GM23338 (cell line): ENCODE measurements at places on chromosomes 13 and 19.

GRCh38 chr19:10521461-10522171 lies 4.4 kb upstream of the S1PR5 start:
- H3K4me3 ChIP-seq = no peak overlapping the region
- no peak overlapping the region for H3K27ac ChIP-seq
- peaks cover 10% of the 10 kb centered on the region for H3K4me1 ChIP-seq
- peaks cover 37% of the 10 kb centered on the region for H3K27me3 ChIP-seq
- DNase-seq = no peak

DNA sequence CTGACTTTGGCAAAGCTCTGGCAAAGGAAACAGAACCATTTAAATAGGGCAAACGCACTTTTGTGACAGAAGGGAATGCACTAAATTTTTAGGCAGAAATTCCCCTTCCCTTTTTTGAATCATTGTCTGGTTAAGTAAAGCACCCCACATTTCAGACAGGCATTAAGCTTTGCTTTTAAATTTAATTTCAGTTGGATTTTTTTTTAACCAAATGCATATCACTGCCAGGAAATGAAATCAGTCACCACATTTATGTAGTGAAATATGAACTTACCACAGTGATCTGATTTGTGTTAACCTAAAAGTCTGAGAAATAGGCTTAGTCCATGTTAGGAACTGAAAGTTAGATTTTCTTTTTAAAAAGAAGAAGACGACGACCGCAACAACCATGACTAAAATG lies 10.8 kb downstream of the GPR183 start:
- H3K27ac ChIP-seq = no peak overlapping the region
- H3K36me3 ChIP-seq = no peaks in the 10 kb centered on the region
- H3K4me3 ChIP-seq = no peak overlapping the region
- no peak for DNase-seq

DNA sequence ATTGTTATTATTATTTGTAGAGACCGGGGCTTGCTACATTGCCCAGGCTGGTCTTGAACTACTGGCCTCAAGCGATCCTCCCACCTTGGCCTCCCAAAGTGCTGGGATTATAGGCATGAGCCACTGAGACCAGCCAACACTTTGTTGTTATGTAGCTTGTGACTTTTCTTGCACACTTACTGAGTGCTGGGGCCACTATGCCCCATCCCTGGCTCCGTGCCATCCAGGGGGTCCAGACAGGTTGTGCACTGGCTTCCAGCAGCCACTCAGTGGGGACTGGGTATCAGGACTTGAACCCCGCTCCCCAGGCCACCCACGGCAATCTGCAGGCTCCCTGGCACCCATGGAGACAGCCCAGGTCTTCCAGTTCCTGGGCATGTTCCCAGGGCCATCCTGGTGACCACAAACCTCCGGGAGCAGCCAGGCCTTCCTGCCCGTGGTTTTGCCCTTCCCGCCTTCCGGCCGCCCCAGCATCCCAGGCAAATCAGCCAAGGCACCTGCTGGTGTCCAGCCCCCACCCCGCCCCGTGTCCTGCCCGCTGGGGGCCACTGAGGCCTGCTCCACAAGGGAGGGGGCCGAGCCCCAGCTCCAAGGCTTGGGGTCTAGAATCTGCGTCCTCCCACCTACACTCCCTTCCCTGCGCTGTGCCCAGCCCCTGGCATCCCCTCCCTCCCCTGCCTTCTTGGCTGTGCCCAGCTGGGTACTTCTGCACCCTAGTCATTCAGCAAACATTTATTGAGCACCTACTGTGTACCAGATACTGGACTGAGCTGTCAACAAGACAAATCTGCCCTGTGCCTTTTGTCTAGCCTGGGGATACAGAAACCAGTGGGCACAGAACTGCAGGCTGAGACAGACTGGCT lies 23.7 kb upstream of the SEMA6B start:
- DNase-seq = no peak
- H3K4me3 ChIP-seq = no peak overlapping the region
- H3K27ac ChIP-seq = no peak overlapping the region
- H3K36me3 ChIP-seq = no peaks in the 10 kb centered on the region
- peaks cover 15% of the 10 kb centered on the region for H3K4me1 ChIP-seq
- H3K27me3 ChIP-seq = peaks cover 35% of the 10 kb centered on the region

GRCh38 chr19:14337510-14337909 lies 43.7 kb upstream of the ADGRE5 start:
- H3K27me3 ChIP-seq = no peaks in the 10 kb centered on the region
- peaks cover 4% of the 10 kb centered on the region; the same call in 1 of the 2 replicates for H3K4me1 ChIP-seq
- no peak overlapping the region for H3K4me3 ChIP-seq
- H3K27ac ChIP-seq = no peak overlapping the region
- no peaks in the 10 kb centered on the region for H3K36me3 ChIP-seq
- peak; percentile 92 for DNase-seq

GRCh38 chr13:51921790-51922740 lies 60.3 kb downstream of the CCDC70 start:
- no peak overlapping the region for H3K27ac ChIP-seq
- no peaks in the 10 kb centered on the region for H3K27me3 ChIP-seq
- no peak overlapping the region for H3K4me3 ChIP-seq
- H3K36me3 ChIP-seq = no peaks in the 10 kb centered on the region
- no peaks in the 10 kb centered on the region for H3K4me1 ChIP-seq

DNA sequence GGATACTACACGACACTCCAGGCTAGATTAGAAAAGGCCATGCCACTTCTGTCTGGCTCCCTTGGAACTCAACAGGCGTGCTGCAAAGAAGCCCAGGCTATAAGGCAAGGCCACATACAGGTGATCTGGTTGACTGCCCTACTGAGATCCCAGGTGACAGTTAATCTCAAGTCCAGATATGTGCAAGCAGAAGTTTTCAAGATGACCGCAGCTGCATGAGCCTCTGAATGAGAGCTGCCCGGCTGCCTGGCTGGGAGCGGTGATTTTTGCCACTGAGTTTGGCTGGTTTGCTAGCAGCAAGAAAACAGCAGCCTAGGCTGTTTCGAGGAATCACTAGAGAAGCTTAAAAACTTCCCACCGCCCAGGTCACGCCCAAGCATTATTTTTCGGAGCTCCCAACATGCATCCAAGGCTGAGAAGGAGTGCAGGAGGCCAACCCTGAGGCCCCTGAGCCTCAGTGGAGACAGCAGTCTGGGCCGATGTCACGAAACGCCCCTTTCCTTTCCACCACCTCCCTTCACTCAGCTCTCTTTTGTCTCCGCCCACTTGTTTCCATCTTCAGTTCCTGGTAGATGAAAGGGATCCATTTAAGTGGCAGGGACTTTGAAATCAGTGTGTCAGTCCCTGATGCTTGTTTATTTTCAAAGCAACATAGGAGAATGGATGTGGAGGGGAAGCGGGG lies 14.0 kb upstream of the URI1 start:
- H3K27ac ChIP-seq = no peak overlapping the region
- H3K4me1 ChIP-seq = peaks cover 9% of the 10 kb centered on the region; the same call in 1 of the 2 replicates
- H3K27me3 ChIP-seq = no peaks in the 10 kb centered on the region
- DNase-seq = peak; percentile 75

DNA sequence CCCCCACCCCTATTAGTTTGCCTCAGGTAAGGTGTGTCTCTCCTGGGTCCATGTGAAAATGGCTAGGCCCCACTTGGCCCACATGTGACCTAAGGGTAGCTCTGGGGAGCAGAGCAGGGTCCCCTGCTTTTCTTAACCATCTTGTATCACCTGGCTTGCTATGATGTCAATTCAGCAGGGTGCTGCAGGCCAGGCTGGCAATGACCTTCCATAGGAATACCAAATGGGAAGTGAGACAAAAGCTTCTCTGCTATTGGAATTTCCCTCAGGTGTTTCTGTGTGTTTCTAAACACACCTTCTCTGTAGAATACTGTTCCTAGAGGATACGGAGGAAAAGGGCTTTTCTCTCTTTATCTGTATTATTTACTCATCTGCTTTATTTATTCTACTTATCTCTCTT lies 35.7 kb upstream of the DACH1 start:
- no peaks in the 10 kb centered on the region for H3K27me3 ChIP-seq
- no peak overlapping the region for H3K4me3 ChIP-seq
- H3K4me1 ChIP-seq = no peaks in the 10 kb centered on the region
- no peak overlapping the region for H3K27ac ChIP-seq

- peak; percentile 97 for DNase-seq
- no peaks in the 10 kb centered on the region for H3K36me3 ChIP-seq
- H3K4me3 ChIP-seq = peak overlapping the region; percentile 94
- no peaks in the 10 kb centered on the region for H3K27me3 ChIP-seq
- H3K27ac ChIP-seq = peak overlapping the region; percentile 83
These were observed 9.4 kb downstream of the C19orf81 start for GRCh38 chr19:50658441-50659317.

DNA sequence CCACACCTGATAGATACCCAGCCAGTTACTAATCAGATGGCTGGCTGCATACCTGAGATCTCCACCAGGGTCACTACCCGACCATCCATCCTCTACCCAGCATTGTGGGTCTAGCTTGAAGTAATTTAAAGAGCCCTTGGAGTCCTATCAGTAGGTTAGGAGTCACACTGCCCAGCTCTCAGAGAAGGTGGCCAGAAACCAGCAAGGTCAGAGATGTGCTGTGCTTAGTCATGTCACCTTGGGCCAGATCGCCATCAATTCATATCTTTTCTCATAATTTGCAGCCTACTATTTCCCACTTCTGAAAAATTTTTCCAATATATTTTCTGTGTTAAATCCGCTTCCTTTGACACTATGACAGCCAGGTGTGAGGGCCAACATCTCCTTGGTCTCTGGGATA lies 13.9 kb downstream of the SAMD4B start:
- H3K27ac ChIP-seq = no peak overlapping the region
- no peaks in the 10 kb centered on the region for H3K4me1 ChIP-seq
- no peaks in the 10 kb centered on the region for H3K27me3 ChIP-seq
- H3K36me3 ChIP-seq = peaks cover 44% of the 10 kb centered on the region
- no peak for DNase-seq

DNA sequence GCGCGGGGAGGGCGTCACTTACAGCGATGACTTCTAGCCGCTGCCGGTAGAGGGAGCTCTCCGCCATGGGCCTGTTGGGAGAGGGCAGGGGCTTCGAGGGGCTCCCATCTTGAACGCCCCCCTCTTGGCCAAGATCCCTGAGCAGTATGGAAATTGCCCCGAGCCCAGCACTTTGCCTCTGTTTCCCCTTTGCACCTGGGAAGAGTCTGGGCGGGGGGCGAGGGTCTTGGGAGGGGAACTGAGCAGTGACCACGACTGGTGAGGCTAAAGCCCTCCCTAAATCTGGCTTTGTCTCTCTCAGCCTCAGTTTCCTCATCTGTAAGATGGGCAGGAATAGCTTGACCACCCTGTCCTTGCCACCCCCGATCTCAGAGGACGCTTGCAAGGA lies 2.8 kb downstream of the PALM3 start:
- DNase-seq = peak; percentile 83
- peak overlapping the region; percentile 74; the same call in 1 of the 2 replicates for H3K4me3 ChIP-seq
- H3K36me3 ChIP-seq = no peaks in the 10 kb centered on the region
- H3K27ac ChIP-seq = no peak overlapping the region
- peaks cover 8% of the 10 kb centered on the region; the same call in 1 of the 2 replicates for H3K4me1 ChIP-seq
- H3K27me3 ChIP-seq = peaks cover 25% of the 10 kb centered on the region

DNA sequence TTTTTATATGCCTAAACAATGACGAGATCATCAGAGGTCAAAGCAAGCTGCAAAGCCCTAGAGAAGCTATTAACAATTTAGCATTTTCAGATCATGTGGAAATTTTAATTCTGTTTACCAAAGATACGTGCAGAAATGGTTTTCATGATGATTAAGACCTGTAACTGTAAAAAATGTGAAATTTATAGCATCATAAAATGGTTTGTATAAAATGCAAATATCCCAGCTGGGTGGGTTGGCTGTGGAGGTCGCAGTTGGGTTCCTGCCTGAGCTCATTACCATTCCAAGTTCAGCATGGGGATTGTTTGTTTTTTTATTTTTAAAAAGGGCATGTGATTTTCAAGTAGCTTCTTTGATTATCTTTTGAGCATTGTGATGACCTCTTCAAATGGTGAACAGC lies 47.9 kb upstream of the SIAH3 start:
- no peaks in the 10 kb centered on the region for H3K4me1 ChIP-seq
- no peak overlapping the region for H3K4me3 ChIP-seq
- no peaks in the 10 kb centered on the region for H3K36me3 ChIP-seq
- H3K27me3 ChIP-seq = no peaks in the 10 kb centered on the region
- H3K27ac ChIP-seq = no peak overlapping the region

- H3K27ac ChIP-seq = peak within 1 kb of the TSS; percentile 84
- peak within 1 kb of the TSS; percentile 88 for H3K4me3 ChIP-seq
- DNase-seq = peak; percentile 91
- H3K27me3 ChIP-seq = no peaks in the 10 kb centered on the region
- H3K36me3 ChIP-seq = no peaks in the 10 kb centered on the region
These were observed at the start of gene S1PR2 for GRCh38 chr19:10230861-10231611. TSS of gene S1PR2 (minus strand) at chr19:10231331. CDS start at chr19:10224905, 6,426 bp downstream.

GRCh38 chr19:37931881-37932655 lies 25.1 kb downstream of the SIPA1L3 start:
- peak overlapping the region; percentile 98 for H3K27ac ChIP-seq
- no peaks in the 10 kb centered on the region for H3K27me3 ChIP-seq
- peak; percentile 90 for DNase-seq
